ENCODE measurements at places on chromosomes 12 and 14.

GRCh38 chr12:65894624-65895390 lies 70.5 kb downstream of the HMGA2 start:
- no peak for DNase-seq

DNA sequence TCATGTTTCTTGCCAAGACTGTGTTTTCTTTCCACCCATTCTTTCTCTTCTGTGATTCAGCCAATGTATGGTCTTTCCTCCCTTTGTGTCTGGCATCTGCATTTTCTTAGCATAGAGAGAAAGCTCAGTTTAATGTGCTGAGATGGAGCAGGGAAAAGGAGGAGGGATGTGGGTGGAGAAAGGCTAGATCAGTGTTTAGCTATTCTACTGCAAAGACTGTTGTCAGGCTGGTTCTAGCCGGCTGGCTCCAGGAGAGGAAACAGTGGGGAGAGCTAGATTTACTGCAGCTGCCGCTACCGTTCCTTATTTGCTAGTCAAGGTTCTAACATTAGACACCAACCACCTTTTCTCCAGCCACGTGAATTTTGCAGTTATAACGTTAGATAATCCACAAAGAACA lies 5.2 kb upstream of the RIMKLB start:
- DNase-seq: no peak

DNA sequence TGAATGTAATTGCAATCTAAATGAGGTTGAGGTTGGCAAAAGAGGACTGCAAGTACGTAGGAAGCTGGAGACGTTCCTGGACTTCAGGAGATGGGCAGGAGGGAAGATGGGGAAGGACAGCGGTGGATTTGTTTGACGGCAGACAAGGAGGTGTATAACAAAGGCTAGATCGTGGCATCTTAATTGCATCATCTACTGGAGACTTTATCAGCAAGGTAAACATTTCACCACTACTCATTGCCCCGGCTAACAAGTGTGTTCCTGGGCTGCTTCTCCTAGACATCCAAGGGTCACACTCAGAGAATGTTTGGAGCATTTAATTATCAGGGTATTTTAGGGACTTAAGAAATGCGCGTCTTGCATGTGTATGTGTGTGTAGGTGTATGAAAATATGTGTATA lies 128.5 kb downstream of the KCNK10 start:
- DNase-seq: no peak

GRCh38 chr12:114729731-114730130 lies 45.8 kb upstream of the TBX3 start:
- DNase-seq: no peak

GRCh38 chr12:124506832-124507153 lies 60.6 kb downstream of the NCOR2 start:
- DNase-seq: no peak

GRCh38 chr12:2854669-2855453 lies 2.0 kb downstream of the TEX52 start:
- no peak for DNase-seq

GRCh38 chr14:77151918-77152588 lies 10.5 kb upstream of the ZDHHC22 start:
- DNase-seq: no peak

All from stimulated activated CD4-positive, alpha-beta T cell treated with anti-CD3 and anti-CD28 coated beads, Interleukin-1b, Interleukin-23, amount 100 ng/mL, for 48 hours (primary cell).